ENCODE measurements at places on chromosomes 11 and 22.

DNA sequence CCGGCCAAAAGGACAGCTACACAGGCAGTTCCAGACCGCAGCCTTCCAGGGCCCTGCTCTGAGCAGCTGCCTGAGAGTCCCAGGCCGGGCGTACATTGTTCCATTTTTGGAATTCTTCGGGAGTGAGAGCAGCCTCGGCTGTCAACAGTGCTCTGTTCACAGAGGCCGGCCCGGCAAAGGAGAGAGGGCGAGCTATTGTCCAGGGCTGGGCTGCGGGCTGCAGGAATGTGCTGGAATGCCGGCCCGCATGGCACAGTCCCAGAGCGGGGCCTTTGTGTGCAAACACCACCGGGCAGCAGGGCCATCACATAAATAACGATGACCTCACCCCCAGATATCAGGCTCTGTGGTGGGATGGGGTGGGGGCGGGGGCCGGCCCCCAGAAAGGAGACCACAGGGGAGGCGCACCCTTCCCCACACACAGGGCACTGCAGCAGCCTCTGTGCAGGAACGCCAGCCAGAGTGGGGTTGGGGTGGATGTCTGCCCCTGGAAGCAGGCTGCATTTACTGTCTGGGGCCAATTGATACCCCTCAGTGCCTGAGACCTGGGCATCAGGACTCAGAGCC lies 15.8 kb downstream of the LINC01488 start:
- no peak for DNase-seq

DNA sequence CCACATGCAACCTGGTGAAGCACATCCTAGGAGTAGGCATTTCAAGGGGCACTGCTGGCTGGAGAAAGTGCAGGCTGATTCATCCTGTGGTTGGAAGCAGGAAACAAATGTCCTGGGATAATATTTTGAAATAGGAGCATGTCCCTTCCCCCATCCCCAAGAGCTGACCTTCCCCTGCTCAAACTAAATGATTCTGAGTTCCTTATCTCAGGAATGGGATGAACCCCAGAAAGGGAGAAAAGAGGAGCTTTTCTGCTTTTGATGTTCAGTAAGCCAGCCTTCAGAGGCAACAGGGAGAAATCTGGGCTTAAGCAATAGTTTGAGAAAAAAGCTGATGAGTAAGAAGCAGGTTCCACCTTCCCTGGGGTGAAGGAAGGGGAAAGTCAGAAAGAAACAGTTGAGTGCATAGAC lies 19.5 kb upstream of the SPON1 start:
- DNase-seq, result no peak

GRCh38 chr11:64894812-64895452 lies 16.5 kb upstream of the EHD1 start:
- no peak for DNase-seq

GRCh38 chr11:130775306-130776060 lies 140.8 kb downstream of the SNX19 start:
- no peak for DNase-seq

- DNase-seq, result no peak
These were observed 8.9 kb downstream of the KCTD21 start for GRCh38 chr11:78179459-78180071.

GRCh38 chr11:70036971-70037882 lies 40.9 kb upstream of the ANO1 start:
- DNase-seq, result no peak

DNA sequence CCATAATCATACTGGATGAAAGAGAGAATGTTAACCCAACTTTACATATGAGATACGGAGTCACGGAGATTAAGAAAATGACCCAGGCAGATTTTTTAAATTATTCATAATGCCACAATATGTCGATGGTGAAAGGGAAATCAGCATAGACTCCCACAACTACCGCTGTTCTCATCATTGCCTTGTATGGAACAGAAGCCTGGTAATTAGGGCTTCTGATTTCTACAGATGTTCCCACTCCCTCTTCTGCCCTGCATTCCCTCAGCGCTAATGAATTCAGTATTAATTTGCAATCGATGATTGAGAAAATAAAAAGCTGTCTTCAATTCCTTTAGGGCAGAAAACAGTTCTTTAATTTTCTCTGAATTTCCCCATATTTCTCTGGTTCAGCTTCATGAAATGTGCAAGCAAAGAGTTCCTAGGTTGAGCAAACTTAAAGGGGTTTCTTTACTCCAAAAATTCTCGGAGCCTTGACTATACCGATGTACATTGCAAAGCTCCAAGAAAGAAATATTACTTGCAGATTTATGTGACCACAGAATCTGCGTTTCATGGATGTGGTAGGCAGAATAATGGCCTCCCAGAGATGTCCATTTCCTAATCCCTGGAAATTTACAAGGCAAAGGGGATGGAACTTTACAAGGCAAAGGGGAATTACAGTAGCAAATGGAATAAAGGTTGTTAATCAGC lies 134.9 kb upstream of the ZC3H12C start:
- DNase-seq, result no peak

- no peak for DNase-seq
These were observed 29.3 kb upstream of the PPP2R1B start for GRCh38 chr11:111795334-111795985.

DNA sequence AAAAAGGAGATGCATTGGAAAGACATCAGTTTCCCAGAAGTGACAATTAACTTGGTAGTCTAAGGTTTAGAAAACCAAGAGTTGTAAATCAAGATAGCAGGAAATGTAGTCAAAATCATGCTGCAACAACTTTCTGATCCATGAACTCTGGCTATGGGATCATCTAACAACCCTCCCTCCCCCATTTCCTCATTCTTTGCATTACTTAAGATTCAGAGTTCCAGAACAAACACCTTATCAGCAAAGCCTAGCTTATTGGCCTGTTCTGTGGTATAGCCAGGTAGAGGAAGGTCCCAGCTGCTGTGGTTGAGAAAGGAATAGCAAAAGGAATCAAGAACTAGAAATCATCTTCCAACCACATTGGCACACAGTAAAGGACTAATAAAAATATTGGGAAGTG lies 651.1 kb downstream of the METTL15 start:
- DNase-seq, result no peak
